ENCODE measurements at places on chromosomes 16 and 17. TPM values are rescaled to one million over a fixed set of nuclear protein-coding genes. Genes with fewer than 3 reads are reported as not detected.

The SPNS2 gene
- total RNA-seq, result 0.66 TPM

DNA sequence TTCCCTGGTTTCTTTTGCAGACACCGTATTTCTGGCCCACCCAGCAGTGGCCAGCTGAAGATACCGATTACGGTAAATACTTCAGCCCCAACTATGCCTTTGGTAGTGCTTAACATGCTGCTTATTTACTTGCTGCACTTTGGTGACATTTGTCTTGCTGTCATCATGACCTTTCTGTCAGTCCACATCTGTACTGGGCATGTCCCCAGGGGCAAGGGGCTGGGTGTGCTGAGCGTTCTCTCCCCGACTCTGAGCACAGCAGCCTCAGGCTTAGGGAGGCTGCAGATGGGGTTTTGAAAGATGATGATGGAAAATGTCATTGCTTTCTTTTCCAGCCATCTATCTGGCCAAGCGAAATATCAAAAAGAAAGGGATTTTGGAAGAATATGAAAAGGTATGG is 23.3 kb downstream of the RGS9 start:
- no peak for DNase-seq
- no peak overlapping the region for H3K27ac ChIP-seq
- no peaks in the 10 kb centered on the region for H3K36me3 ChIP-seq
- H3K4me1 ChIP-seq, result peaks cover 3% of the 10 kb centered on the region

- no peak for DNase-seq
- peaks cover 5% of the 10 kb centered on the region for H3K36me3 ChIP-seq
- H3K4me3 ChIP-seq, result no peak overlapping the region
- H3K27ac ChIP-seq, result no peak overlapping the region
- peaks cover 43% of the 10 kb centered on the region for H3K4me1 ChIP-seq
- no peaks in the 10 kb centered on the region for H3K27me3 ChIP-seq
These were observed 23.0 kb downstream of the NLRC5 start for GRCh38 chr16:57012353-57012752.

DNA sequence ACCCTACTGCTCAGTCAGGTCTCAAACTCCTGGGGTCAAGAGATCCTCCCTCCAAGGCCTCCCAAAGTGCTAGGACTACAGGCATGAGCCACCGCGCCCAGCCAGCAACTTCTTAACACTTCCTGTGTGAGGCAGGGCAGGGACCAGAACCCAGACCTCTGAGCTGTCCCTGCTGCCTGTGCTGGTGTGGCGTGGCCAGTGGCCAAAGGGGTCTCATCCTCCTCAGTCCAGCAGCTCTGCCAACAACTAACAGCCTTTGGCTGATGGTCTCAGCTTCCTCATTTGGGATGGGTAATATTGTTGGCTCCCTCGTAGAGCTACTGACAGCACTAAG is 1.4 kb upstream of the LLGL1 start:
- no peak for DNase-seq
- peaks cover 10% of the 10 kb centered on the region for H3K4me1 ChIP-seq

- no peak overlapping the region for H3K27ac ChIP-seq
- H3K4me1 ChIP-seq, result peaks cover 60% of the 10 kb centered on the region
- DNase-seq, result no peak
- H3K36me3 ChIP-seq, result no peaks in the 10 kb centered on the region
- H3K4me3 ChIP-seq, result peak overlapping the region; percentile 62
- H3K27me3 ChIP-seq, result peaks cover 5% of the 10 kb centered on the region
These were observed 70.0 kb upstream of the TNRC6C start for GRCh38 chr17:77888242-77889134.

DNA sequence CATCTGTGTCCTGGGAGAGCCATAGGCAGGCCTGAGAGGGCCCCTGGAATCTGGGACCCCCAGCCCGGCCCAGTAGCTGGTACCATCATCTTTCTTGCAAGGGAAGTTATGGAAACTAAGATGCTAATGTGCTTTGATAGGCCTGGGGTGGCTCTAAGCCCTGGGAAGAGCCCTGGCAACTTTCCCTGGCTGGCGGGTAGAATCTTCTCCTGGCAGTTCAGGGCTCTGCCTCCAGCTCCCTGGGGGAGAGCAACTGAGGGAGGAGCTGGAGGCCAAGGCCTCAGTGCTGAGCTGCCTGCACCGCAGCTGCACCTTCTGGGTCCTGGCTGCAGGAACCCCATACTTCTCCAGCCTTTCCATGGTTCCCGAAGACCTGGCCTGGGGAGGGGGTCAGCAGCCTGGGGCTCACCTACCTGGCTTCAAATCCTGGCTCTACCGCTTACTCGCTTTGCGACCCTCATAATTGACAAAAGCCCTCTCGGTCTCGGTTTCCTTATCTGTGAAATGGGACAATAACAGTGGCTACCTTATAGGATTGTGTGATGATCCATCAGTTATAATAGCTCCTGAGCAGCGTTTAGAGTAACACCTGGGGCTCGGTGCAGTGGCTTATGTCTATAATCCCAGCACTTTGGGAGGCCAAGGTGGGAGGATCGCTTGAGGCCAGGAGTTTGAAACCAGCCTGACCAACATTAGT is 333.7 kb downstream of the SEC14L1 start:
- no peak overlapping the region for H3K4me3 ChIP-seq
- peaks cover 4% of the 10 kb centered on the region for H3K36me3 ChIP-seq
- no peak for DNase-seq
- no peaks in the 10 kb centered on the region for H3K27me3 ChIP-seq
- H3K27ac ChIP-seq, result peak overlapping the region; percentile 89

The KIF2B gene
- total RNA-seq, result not detected

The ACSM2A gene
- total RNA-seq, result not detected
